ENCODE measurements at places on chromosomes 2 and 18.

DNA sequence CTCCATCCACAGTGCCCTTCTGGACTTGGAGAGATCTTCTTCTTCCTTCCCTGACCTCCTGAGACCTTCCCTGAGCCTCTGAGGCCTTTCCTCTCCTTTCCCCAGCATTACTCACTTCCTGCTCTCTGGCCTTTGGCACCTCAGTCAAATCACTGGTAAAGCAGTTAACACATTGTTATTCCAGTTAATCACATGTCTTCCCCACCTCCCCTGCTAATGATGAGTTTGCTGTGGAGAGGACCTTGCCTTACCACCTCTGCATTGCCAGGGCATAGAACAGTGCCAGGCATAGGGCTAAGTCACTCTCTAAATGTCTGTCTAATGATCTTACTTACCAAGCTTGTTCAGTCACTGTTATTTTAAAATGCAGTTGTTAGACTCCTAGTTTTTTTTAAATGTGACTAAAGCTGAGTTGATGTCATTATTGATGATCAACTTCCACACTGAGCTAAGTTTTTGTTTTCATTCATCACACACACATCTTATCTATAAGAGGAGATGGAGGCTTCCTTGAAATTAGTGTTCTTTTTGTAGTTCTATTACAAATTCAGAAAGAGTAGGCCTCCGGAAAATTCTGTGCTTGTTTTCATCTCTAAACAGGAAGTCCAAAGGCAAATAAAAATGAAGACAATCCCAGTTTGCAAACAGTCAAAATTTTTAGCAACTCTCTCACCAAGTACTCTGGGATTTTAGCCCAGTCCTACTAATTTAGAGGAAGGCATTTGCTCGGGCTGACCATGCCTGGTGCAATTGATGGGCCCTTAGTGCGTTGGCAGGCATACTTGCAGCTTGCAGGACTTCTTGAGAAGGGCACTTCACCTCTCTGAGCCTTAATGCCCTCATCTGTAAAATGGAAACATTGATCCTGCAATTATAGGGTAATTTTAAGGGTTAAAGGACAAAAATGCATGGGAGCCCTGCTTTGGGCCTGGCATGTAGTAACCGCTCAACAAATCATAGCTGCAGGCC is 113.7 kb upstream of the SPRED2 start:
- DNase-seq = no peak

DNA sequence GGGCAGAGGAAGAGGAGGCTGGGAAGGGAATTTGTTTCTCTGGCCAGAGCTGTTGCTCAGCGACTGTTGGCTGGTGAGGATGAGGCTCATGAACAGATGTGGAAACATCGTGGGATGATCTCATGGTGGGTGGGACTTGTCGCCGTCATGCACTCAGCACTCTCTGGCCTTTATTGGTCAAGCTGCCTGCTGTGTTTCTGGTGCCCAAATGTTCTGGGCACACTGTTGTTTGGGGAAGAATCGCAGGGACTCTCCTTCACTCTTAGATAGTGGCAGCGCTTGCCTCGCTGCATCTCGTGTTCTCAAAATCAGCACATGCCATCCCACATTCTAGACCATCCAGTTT is 145.6 kb downstream of the AGAP1 start:
- no peak for DNase-seq

DNA sequence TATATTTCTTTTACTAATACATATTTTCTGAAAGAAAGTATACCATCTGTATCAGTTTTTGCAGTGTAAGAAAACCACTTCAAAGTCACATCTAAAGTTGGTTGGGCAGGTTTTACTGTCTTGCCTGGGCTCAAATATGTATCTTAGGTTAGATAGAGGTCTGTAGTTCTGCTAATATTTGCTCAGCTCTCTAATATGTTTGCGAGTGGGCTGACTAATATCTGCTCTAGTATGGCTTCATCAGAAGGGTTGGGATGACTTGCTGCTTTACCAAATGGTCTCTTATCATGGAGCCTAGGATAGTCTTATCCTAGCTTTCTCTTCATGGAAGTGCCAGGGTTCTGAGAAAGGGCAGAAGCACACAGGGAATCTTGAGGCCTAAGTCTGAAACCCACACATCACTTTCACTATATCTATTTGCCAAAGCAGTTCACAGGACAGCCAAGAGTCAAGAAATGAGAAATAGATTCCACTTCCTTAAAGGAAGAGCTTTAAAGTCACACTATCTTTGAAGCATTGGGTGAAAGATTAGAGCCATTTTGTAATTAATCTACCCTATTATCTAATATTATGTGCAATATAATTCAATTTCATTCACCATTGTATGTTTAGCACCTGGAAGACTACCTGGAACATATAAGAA is 610.0 kb downstream of the KCNJ3 start:
- no peak for DNase-seq

DNA sequence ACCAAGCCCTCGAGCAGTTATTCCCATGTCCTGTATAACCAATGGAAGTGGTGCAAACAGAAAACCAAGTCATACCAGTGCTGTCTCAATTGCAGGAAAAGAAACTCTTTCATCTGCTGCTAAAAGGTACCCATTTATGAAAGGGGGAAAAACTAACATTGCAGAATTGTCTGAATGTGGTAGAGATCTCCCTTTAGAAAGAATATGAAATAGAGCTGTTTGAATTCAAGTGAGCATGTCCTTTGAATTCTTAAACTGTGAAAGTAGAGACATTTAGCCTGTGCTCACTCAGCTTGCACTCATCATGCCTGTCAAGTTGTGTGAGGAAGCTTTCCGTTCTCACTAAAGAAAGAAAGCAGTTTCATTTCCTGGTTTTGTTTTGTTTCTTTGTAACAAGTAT is 87.4 kb downstream of the EML4 start:
- no peak for DNase-seq

DNA sequence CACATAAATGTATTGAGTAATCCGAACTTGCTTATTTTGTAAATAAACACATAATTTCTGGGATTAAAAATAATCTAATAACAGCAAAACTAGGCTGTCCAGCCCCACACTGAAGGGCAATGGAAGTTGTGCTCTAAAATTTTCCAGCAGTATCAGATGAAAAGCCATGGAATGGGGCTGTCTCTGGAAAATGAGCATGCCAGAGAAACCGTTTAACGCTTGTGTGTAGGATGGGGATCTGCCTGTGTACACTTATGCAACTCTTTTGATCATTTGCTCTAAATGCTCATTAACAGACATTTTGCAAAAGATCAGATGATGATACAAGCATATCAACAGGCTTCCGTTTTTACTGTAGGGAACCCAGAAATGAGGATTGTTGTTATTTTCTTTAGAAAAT is 177.6 kb downstream of the SLC8A1 start:
- DNase-seq = no peak

DNA sequence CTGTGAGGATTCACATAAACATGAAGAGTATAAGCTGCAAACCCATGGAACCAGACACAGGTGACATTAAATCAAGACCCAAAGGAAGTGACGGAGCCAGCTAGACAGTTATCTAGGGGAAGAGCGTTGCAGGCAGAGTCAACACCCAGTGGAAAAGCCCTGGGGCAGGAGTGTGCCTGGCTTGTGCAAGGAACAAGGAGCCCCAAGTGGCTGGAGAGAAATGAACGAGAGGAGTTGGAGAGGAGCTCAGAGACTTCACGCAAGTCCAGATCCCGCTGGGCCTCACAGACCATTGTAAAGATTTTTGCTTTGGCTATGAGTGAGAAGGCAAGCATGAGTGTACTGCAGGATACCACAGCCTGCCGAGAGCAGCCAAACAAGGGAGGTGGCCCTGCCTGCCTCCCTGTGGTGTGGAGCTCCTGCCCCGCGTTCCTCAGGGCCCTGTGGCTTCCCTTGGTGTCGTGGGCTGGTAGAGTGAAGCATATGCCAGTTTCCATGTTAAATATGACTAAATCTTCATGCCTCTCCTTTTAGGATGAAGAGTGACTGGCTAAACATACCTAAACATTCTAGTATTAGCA is 88.2 kb downstream of the SP3 start:
- no peak for DNase-seq

DNA sequence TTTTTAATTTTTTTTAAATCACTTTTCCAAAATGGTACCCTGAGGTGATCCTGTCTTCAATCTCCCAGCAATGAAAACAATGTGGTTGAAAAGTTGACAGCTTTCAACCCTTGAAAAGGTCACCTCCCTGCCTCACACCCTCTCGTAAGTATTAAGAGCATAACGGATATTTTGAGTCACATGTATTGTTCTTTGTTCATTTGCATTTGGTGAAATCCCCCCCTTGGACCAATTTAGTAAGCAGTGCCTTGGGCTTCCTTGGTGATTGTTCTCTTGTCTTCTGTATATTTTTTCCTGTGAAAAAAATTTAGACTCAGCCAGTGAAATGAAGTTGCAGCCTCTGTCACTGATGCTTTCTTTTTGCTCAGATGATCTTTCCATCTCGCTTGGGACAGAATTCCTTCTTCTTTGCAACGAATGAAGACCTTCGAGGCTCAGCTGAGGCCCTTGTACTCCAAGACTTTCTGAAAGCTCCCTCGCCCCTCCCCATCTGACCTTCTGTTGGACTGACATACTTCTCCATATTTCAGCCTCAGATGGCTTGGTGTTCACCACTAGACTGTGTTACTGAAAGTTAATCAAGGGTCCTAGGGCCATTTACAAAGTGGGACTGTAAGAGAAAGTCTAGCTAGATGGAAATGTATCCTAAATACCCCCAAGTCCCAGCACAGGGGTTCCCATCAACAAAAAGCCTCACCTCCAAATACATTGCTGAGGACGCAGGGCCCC is 158.4 kb downstream of the BCL2 start:
- no peak for DNase-seq

GRCh38 chr2:162840598-162841246 is 2.2 kb upstream of the KCNH7 start:
- DNase-seq = no peak

- no peak for DNase-seq
Observed at GRCh38 chr2:17813742-17814473, 2.4 kb upstream of the MSGN1 start.

DNA sequence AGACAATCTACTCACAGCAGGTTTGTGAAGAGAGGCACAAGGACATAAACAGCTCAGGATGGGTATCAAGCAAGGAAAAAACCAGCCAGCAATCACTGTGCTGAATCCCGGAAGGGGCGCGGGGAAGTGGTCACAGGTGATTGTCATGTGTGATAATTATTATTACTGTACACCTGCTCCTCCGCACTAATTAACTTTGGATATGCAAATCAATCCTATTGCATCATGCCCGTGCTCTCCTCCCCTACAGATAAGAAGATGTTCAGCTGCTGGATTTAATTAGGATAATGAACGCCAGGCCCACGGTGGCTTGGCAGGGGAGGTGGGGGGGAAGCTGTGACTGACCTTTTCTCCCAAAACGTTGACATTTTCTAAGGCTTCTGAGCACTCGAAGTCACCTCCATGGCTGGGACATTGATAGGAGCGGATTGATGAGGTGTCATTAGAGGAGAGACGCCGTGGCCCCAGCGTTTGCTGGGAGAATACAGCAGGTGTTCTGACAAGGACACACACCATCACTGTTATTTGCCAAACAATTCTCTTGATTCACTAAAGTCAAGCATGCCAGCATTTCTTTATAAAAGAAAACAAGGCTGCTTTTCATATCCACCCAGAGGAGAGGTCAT is 160.3 kb upstream of the VRK2 start:
- DNase-seq = no peak

GRCh38 chr2:36266536-36267121 is 88.9 kb upstream of the CRIM1 start:
- DNase-seq = no peak

DNA sequence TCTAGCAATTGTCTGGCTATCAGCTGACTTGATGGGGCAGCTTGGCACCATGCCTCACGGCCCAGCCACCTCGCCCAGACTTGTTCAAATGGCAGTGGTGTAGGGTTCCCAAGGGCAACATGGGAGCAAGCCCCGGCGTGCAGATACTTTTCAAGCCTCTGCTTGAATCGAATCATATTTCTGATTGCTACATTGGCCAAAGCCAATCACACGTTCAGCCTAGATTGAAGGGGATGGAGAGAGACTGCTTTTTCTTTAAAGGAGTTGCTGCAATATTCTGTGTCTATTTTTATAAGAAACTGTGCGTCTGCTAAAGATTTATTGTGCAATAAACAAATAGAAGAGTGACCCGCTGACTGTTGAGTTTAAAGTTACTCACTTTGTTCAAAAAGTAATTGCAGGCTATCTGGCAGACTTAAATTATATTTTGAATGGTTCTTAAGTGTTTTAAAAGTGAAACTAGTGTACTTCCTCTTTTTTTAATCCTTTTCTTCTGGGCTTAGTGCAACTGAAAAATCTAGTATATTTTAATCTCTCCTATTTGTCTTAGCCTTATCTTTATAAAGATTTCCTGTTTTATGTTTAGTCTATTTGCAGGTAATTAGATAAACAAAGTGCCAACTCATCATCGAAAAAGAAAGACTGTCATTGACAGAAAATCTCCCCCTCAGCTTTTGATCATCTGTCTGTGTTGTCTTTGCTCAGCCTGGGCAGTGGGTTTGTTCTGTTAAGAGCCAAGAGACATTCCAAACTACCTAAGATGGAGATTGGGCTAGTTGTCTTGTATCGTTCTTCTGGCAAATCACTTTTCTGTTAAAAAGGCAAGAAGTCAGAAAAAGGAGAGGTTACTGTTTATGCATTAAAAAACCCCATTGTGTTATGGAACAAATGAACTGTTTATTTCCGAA is 156.1 kb downstream of the TPGS2 start:
- DNase-seq = no peak

GRCh38 chr18:44536046-44536445 is 144.6 kb upstream of the SETBP1 start:
- no peak for DNase-seq

DNA sequence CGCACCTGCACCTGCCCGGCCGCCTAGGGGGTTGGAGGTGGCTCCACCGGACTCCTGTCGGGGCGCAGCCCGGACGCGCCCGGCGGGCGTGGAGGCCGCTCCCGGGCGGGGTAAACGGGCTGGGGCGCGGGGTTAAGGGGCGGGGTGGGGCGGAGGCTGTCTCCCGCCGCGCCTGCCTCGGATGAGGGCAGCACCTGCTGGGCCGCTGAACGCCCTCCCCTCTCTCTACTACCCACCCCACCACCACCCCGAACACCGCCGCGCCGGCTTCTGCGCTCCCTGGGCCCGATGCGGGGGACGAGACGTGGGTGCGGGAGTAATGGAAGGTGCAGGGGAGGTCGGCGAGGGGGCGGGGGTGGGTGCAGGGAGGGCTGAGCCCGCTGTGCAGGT is 224.8 kb upstream of the ID2 start:
- DNase-seq = peak; percentile 85

GRCh38 chr18:37343542-37343851 is 222.1 kb downstream of the CELF4 start:
- DNase-seq = no peak

- no peak for DNase-seq
Observed at GRCh38 chr2:3398857-3399256, 19.4 kb downstream of the TRAPPC12 start.
